NCI-H226 (cell line): ENCODE measurements at places on chromosomes 16 and 17.

- DNase-seq, result peak; percentile 53
Observed at GRCh38 chr16:11796227-11797165, 562 bp downstream of the ZC3H7A start.

- DNase-seq, result no peak
Observed at GRCh38 chr17:83036666-83037065, 42.7 kb upstream of the METRNL start.

GRCh38 chr17:49015179-49015923 lies 18.2 kb downstream of the IGF2BP1 start:
- DNase-seq, result no peak

GRCh38 chr17:73261952-73262675 lies 434 bp upstream of the CPSF4L start:
- no peak for DNase-seq

DNA sequence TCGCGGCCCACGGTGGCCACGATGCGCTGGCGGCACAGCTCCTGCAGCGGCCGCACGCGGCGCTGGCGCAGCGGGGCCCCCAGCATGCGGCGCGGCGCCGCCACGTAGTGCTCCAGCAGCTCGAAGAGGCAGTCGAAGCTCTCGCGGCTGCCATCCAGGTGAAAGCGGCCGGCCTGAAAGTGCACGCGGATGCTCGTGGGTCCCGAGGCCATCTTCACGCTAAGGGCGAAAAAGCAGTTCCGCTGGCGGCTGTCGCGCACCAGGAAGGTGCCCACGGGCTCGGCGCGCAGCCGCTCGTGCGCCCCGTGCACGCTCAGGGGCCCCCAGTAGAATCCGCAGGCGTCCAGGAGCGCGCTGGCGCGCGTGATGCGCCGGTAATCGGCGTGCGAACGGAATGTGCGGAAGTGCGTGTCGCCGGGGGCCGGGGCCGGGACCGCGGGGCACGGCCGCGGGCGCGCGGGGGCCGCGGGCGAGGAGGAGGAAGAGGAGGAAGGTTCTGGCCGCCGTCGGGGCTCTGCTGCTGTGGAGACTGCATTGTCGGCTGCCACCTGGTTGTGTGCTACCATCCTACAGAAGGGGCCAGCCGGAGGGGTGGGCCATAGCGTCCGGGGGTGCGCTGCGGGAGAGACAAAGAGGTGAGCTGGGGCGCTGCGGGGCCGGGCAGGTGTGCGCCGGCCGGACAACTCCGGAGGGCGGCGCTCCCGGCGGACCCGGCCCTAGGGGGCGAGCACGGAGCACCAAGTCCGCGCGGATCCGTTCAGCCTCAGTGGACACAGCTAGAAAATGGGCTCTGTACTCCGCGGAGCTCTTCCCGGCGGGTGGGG lies 879 bp downstream of the SOCS1 start:
- no peak for DNase-seq

DNA sequence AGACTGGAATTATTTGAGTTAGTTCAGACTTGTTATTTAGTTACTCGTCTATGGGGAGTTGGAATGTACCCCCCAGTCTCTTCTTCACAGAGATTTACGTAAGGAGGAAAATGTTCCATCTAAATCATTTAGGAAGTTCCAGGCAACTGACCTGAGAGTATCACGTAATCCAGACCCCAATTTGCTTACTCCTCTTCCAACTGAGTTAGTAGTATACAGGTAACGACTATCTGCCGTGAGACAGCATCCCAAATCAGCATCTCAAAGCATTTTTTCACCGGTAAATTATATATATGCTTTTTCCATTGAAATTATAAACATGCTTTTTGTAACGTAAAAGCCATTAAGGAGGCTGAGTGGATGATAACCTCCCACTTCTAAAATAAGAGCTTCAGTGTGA lies 214.3 kb upstream of the WSB1 start:
- no peak for DNase-seq

DNA sequence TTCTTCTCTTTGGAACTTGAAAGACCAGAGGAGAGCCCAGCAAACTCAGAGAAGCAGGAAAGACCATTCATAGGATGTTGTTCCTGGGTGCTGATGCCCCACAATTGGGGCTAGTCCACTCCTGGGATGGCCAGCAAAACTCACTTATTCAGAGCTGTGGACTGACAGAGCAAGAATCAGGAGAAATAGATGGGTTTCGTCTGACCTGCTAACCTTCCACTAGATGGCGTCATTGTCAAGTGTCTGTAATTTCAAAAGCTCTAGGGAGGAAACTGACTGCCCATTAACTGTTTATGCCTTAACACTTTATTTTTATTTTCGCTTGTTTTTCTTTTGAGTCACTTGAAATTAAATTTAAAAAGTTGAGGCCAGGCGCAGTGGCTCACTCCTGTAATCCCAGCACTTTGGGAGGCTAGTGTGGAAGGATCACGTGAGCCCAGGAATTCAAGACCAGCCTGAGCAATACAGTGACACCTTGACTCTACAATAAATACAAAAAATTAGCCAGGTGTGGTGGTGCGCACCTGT lies 28.7 kb upstream of the MILR1 start:
- peak; percentile 36 for DNase-seq

DNA sequence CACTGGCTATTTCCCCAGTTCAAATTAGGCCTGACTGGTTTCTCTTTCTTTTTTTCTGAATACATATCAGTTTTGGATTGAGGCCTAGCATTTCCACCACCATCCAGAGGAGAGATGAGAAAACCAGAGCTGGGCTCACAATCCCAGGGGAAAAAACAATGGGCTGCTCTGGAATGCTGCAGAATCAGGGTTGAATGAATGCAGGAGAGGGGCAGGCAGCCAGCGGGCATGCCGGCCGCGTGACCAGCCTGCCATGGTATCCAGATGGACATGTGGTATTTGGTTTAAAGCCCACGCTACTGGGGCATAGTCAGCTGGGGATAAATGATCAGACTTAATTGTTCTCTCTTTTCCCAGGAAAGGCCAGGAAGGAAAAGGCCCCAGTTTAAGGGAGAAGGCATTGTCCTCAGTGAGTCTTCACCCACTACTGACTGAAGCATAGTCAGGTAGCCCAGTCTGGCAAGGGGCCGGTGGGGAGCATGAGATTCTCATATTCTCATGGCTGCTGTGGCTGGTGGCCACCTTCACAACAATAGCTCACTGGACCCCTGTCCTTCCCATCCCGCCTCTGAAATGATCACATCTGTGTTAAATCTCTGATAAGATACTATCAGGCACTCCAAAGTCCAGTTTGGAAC lies 38.7 kb upstream of the RHOT1 start:
- DNase-seq, result no peak

GRCh38 chr17:7667656-7668406 lies 17.1 kb downstream of the ATP1B2 start:
- DNase-seq, result no peak

DNA sequence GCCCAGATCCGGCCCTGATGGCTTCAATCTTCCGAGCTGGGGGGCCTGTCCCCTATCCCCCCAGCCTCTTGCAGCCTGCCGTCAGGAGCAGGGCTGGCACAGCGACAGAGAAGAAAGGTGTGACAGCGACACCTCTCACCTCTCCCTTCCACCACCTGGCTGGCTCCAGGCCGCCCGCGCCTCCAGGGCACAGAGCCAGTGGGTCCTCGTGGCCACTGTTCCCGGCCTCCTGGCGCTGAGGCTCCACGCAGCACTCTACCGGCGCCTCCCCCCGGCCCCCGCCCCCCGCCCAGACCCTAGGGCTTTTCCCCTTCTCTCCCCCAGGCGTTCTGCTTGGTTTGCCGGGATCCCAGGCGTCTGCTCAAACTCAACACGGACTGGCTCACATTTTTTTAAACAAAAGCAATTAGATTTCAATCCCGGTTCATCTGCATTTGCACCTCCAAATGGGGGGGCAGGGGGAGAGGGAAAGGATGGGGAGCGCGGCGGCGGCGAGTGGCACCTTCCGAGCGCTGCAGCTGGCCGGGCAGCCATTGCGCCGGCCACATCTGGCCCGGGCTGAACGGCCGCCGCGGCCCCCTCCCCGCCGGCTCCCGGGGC lies 12.8 kb upstream of the CBX8 start:
- no peak for DNase-seq

DNA sequence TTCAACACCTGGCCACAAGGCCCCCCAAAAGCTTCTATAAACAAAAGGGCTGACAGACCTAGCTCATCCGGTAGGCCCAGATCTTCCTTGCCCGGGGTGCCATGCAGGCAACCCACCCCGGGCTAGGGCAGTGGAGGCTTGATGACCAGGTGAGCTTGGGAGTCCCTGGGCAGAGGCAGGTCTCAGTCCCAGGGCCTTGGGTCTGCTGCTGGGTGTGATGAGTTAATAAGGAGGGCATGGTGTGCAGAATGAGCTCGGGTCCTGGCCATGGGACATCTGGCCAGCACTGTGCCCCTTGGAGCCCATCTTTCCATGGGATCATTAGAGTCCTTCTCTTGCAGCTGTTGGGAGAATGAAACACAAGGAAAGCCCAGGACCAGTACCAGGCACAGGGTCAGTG lies 20.2 kb upstream of the MPRIP start:
- no peak for DNase-seq

DNA sequence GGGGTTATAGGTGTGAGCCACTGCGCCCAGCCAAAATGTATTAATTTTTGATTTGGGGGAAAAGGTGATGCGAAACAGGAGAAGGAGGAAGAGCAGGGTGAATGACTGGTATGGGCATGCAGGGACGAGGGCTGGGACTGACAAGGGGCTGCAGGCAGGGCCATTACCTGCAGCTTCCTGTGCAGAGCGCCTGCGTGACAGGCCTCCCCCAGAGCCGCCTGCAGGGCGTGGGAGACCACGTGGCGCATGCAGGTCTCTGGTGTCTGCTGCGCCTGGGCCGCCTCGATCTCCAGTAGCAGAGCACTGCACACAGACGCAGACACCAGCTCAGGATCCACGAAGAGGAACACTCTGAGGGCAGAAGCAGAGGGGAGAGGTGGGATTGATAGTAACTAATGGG lies 32.4 kb downstream of the PIK3R6 start:
- no peak for DNase-seq

DNA sequence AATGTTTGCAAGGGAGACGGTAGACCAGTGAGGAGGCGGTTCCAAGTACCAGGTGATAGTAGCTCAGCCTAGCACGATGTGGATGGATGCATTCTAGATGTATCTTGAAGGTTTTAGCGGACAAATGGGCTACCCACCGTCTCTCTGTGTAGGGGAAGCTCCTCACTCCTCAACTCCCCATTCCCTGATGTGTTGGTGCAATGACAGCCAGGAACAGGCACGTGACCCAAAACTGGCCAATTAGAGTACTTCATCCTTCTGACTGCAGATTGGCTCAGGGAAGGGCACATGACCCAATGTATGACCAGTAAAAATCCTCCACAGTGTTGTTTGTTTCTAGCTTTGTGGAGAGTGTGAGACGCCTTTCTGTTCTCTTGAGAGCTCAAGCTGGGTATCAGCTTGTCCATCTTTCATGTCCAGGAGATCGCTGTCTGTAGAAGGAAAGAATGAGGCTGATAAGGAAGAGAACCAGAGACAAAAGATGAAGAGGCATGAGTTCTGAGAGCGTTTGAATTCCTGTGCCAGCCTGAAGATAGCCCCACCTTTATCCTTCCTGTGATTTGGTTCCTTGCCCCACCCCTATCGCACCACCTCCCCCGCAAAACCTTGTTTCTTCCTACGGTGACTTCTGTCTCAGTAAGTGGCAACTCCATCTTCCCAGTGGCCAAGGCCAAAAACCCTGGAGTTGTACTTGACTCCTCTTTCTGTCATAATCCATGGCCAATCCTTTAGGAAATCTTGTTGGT lies 2.3 kb upstream of the BORCS6 start:
- peak; percentile 87 for DNase-seq

DNA sequence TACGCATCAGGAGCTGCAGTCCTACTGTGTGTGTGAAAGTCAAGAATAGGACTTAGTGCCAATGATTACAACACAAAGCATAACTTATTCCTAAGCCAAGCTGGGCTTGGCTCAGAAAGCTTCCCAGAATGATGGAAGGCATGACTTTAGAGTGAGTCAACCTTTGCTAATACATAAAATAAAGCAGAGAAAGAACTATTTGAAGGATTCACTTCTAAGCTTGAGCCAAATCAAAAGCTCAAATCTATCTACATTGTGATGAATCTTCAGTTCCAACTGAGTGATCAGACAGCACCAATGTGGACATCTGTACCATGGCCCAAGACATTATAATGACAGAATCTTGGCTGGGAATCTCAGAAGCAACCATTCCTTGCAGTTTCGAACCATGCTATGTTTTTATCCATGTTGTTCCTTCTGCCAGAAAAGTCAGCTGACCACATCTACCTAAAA lies 41.4 kb downstream of the SMG6 start:
- peak; percentile 76 for DNase-seq

DNA sequence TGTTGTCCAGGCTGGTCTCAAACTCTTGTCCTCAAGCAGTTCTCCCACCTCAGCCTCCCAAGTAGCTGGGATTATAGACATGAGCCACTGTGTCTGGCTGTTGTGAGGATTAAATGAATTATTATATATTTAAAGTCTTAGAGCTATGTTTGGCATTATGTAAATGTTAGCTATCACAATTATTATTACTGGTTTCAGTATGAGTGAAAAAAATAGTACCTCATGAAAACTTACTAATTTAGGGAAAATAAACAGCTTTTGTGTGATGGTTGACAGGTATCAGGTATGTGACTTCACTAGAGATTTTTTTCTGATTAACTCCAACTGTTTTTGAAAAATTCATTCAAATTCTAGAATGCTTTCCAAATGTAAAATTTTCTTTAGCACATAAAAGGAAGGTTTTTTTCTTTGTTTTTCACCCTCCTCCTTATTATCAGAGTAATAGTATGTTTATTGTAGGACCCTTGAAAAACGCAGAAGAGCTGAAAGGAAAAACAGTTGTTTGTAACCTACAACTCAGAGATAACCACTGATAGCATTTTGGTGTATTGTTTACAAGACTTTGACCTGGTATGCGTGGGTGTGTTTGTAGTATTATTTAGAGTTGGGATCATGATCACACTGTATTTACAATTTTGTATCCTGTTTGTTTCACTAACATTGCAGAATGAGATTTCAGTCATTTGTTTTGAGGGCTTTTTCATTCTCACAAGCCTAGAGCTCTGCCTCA lies 13.2 kb downstream of the NLK start:
- DNase-seq, result no peak

DNA sequence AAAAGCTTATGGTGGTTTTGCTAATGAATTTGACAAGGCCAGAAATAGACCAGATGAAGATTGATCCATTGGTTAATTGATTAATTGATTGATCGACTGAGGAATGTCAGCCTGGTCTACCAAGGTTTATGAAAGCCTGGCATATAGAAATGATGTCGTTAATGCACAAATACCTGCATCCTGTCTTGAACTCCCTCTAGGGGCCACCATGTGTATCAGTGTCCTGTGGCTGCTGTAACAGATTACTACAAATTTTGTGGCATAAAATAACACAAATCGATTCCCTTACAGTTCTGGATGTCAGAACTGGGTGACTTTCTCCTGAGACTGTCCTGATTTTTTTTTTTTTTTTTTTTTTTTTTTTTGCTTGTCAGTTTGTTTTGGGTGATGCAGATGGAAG lies 553.2 kb downstream of the MAF start:
- DNase-seq, result no peak
